ENCODE measurements at places on chromosomes 2 and 18.

- no peak for DNase-seq
Observed at GRCh38 chr2:88659538-88659915, 31.9 kb upstream of the RPIA start.

DNA sequence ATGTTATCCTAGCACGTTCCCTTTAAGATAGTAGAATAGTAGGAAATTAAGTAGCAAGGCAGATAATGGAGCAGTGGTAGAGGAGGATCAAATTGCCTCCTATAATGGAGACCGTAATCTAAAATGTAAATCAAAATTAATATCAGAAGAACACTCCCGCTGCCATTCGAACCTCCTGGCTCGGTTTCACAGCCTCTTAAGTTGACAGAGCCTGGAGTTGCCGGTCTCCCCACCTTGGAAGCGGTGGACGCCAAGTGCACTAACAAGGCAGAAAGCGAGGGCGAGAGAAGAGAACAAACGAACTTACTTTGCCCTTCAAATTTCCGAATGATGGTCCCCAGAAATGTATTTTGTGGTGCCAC, 450 bp downstream of the KCNH7 start:
- no peak for DNase-seq

- DNase-seq: no peak
Observed at GRCh38 chr2:30283931-30284565, 52.7 kb downstream of the LBH start.

DNA sequence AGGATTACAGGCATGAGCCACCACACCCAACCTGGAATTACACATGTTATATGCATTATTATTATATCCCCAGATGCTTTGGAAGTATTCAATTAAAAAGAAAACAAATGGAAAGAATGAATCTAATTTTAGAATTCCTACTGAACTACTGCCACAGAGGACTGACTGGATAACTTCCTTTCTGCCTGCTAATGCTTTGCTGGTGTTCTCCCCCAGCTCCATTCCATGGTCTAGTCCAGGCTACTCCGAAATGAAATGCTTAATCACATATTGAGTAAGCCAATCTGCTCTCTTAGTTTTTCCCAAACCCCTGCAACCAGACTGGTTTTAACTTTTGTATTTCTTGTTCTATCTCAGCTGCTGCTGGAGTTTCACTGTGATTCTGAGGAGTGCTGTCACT, 519.1 kb downstream of the SOX11 start:
- DNase-seq: no peak

DNA sequence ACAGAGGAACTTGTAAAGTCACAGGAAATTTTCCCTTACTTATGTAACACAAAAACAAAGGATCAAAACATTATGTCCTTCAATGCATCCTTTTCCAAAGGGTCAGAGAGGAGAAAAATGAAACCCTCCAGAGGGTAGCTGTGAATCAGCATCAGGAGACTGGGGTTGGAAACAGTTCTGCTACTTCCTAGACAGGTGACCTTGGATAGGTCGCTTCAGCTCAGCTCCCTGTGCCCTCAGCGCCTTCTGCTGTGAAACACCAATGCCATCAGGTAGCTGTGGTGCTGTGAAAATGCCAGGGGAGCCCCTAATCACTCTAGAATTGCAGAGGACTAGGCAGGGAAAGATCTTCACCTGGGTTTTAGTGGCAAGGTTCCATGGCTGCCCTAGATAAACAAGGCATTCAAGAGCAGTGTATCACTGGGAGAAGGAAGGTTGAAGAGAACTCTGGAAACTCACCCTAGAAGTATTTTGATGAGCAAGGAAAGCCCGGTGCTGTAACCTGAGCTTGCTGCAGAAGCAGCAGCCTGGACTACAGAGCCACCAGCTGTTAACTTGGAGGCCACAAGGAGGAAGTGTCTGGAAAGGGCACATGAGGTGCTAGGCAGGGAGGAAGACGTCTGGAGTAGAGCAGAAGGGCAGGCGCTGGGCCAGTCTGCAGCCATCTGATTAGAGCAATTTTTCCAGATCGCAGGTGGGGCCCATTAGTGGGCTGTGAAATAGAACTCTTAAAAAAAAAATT, 100.7 kb upstream of the MCFD2 start:
- DNase-seq: peak; percentile 72

GRCh38 chr18:44358402-44358801, 322.3 kb upstream of the SETBP1 start:
- no peak for DNase-seq
